Activated naive CD8-positive, alpha-beta T cell treated with anti-CD3 and anti-CD28 coated beads, Interleukin-2, amount 10 ng/mL, durations not matched to agents 7 days and 5 days (primary cell): ENCODE measurements at places on chromosomes 11 and 22.

DNA sequence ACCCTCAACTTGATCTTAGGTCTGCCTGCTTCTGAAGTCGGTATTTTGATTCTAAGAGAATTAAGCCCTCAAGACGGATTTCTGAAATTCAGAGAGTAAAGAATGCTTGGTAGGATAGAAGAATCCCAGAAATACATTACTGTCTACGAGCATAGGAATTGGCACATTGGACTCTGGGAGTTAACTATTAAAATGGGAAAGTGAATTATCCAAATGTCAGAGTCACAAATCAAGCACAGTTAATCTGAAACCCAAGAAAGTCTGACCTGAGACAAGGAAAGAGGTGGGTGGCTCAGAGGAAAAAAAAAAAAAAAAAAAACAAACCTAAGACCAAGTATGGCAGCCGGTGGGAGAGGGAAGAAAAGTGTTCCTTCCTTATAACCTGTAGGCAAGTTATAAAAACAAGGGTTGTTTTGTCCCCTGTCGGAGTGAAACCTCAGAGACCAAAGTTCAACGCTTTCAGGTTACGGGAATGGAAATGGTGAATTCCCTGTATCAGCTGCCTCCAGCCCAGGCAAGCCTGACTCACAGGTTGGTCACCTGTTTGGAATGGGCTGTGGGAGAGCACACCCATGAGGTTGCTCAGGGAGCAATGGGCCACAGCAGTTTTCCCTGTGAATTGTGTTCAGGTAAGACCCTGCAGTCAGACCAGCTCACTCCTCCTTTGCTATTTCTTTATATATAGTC is 139.0 kb downstream of the ETS1 start:
- no peak for DNase-seq

GRCh38 chr11:60844870-60845221 is 2.9 kb downstream of the CCDC86 start:
- no peak for DNase-seq

- no peak for DNase-seq
Observed at GRCh38 chr11:79431535-79431934, 9.3 kb downstream of the TENM4 start.

DNA sequence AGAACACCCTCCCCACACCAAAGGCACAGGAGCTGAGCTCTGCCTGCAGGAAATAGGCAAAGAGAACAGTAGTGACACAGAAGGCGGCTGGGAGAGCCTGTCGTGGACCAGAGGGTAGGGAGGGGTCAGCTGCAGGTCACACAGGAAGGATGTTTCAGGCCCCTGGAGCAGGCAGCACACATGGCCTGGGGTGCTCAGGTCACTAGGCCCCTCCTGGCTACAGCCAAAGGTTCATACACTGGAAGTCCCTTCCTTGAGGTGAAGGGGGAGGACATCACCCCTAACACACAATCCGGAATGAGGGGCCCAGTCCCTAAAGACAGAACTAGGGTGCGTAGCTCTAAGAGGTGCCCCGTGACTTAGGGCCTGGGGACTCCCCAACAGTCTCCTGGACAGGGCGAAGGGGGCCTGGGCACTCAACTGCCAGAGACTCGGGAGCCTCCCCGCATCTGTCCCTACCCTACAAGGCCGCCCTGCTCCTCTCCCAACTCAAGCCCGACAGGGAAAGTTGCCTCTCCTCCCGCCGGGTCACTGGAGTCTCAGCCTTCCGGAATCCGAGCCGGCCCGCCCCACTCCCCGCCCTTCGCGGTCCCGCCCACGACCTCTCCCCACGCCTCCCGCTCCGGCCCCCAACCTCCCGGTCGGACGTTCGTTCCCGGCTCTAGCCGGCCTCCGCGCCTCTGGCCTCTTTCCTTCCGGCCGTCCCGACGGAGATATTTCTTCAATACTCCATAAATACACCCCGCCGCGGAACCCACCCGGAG is at the start of gene CYB5R2:
CYB5R2 (minus strand) TSS at position 541 of the 764 bp plus-strand sequence. CDS start 675 bp downstream, outside the sequence.
- DNase-seq, result no peak

- DNase-seq, result no peak
Observed at GRCh38 chr11:19988598-19988997, 171.7 kb downstream of the DBX1 start.

- DNase-seq, result no peak
Observed at GRCh38 chr11:132421555-132421954, 1051.1 kb downstream of the NTM start.

DNA sequence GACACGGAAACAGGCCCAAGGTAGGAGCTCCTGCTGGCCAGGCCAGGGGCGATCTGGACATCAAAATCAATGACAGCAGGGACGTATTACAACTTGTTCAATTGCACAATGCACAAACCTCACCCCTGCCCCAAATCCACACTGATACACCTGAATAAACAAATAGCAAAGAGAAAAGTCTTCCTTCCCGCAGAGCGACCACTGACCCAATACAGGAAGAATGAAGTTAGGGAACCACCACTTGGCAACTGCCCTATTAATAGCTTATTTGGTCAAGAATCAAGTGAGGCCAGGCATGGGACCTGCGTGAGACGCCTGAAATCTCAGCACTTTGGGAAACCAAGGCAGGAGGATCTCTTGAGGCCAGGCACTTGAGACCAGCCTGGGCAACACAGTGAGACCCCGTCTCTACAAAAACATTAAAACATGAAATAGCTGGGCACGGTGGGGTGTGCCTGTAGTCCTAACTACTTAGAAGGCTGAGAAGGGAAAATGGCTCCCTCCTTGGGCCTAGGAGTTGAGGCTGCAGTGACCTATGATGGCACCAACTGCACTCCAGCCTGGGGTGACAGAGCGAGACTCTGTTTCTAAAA is 109.1 kb downstream of the MED15 start:
- no peak for DNase-seq
